ENCODE measurements at places on chromosomes 11 and 22.

DNA sequence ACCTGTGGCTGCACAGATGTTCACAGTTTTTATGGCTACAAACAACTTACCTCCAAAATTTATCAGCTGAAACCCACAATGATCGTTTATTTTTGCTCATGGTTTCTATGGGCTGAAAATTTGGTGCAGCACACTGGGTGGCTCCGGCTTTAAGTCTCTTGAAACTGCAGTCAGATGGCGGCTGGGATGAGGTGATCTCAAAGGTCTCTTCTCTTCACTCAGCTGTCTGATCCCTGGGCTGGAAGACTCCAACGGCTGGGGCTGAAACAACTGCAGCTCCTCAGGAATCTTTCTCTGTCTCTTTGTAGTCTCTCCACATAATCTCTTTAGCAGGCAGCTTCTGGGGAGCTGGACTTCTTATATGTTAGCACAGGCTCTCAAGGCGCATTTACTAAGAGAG is 117.3 kb upstream of the FAT3 start:
- no peak for DNase-seq

DNA sequence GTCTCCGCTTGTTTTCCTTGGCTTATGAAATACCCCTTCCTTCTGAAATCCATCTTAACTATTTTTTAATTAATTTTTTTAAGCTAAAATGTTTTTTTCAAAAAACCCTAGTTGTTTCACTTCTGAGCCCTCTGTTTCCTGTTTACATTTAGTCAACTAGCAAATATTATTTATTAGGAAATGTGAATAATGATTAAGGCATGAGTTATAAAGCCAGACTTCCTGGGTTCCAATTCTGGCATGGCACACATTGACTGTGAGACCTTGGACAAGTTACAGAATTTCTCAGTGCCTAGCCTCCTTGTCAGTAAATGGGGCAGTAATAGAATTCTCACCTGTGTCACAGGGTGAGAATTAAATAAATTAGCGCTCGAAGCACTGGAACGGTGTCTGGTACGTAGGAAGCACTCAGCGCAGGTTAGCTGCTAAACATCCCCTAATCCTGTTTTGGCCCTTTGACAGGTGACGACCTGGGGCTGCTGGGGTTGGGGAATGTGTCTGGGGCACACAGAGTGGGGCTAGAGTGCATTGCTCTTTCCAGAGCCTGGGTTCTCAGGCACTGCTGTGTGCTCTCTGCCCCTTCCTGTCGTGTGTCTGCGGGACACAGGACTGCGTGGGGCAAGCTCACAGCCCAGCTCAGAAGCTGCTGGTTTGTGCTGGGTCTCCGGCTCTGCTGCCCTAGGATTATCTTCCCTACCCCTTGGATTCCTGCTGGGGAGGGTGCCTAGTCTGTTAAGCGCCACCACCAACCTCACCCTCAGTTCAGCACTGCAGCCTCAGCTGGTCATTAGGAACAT is 13.1 kb downstream of the PANX1 start:
- no peak for DNase-seq

DNA sequence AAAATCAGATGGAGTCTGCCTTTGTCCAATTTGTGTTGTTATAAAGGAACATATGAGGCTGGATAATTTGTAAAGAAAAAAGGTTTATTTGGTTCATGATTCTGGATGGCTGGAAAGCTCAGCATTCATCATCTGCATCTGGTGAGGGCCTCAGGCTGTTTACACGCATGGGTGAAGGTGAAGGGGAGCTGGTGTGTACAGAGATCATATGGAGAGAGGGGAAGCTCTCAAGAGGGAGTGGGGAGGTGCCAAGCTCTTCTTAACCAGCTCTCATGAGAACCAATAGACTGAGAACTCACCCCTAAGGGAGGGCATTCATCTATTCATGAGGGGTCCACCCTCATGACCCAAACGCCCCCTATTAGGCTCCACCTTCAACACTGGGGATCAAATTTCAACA is 40.0 kb downstream of the NEU3 start:
- no peak for DNase-seq

- no peak for DNase-seq
Measured at GRCh38 chr11:14334893-14335292, 24.1 kb downstream of the RRAS2 start.

- no peak for DNase-seq
Measured at GRCh38 chr11:71397961-71398360, 50.2 kb downstream of the DHCR7 start.

GRCh38 chr11:488062-488461 is 19.0 kb downstream of the RNH1 start:
- no peak for DNase-seq

GRCh38 chr11:67605231-67606011 is 1.3 kb upstream of the NDUFV1 start:
- no peak for DNase-seq

- no peak for DNase-seq
Measured at GRCh38 chr11:34905666-34906065, 10.5 kb downstream of the APIP start.

GRCh38 chr22:43969021-43969878 is 14.0 kb downstream of the SAMM50 start:
- no peak for DNase-seq

DNA sequence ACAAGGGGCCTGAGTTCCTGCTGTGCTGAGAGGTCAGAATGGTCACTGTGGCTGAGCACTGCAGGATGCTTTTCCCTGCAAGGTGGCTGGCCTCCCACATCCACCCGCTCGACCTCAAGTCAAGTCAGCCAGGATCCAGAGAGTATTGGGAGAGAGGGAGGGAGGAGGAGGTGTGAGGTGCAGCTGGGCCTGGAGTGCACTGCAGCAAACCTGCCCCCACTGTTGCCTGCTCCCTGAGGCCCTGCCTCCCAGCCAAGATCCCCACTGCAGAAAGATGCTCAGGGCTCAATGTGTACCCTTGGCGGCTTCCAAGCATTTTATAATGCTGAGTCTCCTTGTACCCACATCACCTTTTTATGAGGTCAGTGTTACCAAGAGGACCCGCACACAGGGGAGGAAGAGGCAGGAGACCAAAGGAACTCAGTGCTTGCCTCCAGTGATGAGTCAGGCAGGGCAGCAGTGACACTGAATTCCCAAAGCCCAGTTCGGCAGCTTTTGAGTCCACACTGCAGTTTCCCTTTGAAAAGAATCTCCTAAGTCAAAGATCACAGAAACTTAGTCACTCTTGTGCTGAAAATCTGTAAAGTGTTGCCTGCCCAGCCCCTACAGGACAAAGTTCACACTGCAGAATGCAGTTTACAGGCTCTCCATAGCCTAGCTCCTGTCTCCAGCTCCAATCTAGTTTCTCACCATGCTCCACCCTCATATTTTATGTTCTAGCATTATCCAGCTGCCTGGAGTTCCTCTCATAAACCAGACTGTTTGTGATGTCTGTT is 3.1 kb downstream of the ENDOD1 start:
- DNase-seq = peak; percentile 37

- peak; percentile 26 for DNase-seq
Measured at GRCh38 chr11:28343304-28344233, 235.4 kb downstream of the METTL15 start.

GRCh38 chr11:73366265-73366610 is 10.0 kb upstream of the RELT start:
- no peak for DNase-seq

- no peak for DNase-seq
Measured at GRCh38 chr11:98536023-98536422, 484.7 kb upstream of the CNTN5 start.

DNA sequence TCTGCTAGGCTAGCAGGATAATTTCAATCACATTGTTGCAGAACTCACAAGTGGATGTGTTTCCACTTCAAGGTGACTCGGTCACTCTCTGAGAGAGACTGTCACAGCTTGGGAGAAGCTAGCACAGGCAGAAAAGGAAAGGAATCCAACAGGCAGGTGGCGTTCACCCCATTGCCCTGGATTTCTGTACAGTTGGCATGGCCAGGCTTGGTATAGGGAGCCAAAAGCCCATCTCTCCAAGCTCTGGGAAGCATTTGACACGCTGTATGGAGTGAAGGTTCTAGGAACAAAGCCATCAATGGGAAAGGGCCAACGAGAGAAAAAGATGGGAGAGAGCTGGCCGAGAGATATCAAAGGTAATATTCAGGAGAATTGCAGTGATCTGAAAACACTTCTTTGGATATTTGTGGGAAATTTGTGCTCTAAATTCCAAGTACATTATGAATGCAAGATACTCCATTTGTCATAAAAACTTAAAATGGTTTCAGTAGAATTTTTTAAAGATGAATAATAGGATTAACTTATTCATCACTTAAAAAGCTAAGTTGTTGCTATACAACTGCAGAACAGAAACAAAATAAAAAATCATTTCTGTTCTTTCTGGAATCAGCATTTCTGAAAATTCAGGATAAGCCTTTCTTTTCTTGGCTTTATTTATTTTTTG is 223.5 kb upstream of the NTM start:
- DNase-seq = no peak

DNA sequence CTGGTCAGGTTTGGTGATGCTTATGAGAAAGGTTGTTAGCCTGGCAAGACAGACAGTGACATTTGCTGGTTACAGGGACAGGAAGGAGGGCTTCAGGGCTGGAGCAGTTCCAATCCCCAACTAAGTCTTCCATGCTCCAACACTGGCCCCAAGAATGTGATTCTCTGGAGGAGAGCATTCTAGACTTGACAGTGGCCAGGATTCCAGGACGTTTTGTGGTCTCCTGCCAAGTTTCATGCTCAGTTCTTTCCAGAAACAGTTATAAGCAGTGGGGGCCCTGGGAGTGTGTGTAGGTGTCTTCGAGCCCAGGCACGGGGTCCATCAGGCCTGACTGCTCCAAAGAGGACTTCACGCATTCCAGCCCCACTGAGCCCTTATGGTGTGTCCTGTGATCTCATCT is 8.9 kb upstream of the GRK3 start:
- no peak for DNase-seq

DNA sequence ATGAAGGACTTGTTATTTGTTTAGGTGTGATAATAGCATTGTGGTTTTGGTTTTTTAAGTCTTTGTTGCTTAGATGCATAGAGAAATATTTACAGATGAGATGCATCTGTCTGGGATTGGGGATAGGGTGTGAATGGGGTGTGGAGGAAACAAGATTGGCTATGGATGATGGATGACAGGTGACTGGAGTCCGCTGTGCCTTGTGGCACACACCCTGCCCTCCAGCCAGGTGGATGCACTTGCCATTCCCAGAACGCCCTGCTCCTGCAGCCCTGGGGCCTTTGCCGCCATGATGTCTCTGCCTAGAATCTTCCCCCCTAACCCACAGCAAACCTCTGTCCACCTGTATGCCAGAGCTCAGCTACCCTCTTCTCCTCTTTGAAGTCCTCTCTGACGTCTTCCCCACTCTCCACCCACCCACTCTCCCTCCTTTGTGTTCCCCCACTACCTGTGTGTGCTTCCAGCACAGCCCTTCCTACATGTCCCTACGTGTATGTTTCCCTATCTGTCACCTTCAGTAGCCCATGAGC is 54.7 kb downstream of the WNT11 start:
- no peak for DNase-seq

DNA sequence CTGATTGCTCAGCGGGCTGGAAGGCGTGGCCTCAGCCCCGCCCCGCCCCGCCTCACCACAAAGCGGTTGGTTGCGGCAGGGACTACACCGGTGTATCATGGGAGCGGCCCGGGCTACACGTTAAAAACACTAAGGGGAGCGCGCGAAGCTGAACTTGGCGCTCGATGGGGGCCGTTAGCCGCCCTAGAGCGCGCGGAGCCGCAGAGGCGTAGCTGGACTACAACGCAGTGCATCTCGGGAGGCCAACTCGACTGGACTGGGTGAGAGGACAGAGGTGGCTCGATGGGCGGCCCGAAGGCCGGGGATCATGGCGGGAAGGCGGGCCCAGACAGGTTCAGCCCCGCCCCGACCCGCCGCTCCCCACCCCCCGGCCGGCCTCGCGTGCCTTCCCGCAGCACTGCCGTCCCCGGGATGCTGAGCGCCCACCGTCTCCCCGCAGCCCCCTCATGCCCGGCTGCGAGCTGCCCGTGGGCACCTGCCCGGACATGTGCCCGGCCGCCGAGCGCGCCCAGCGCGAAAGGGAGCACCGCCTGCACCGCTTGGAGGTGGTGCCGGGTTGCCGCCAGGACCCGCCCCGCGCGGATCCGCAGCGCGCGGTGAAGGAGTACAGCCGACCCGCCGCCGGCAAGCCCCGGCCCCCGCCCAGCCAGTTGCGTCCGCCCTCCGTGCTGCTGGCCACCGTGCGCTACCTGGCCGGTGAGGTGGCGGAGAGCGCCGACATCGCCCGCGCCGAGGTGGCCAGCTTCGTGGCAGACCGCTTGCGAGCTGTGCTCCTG is at the start of gene SAC3D1:
Gene SAC3D1, plus strand, starts transcription at position 364 of the 776 bp plus-strand sequence. Its CDS starts 83 bp downstream, at position 447.
- DNase-seq = peak; percentile 97

- no peak for DNase-seq
Measured at GRCh38 chr22:39980596-39980995, 14.2 kb upstream of the FAM83F start.

DNA sequence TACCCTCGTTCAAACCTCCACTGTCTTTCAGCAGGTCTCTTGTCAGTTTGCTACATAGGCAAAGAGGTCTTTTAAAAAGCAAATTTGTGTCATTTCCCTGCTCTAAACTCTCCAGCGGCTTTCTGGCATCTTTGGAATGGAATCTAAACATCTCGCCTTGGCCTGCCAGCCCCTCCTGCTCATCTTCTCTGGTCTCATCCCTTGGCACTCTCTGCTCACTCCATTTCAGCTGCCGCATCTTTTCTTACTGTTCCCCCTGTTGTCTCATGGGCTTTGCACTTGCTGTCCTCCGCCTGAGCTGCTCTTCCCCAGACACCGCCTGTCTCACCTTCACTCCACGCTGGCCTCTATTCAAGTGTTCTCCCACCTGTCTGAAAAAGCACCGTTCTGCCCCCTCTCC is 46.6 kb downstream of the BMAL1 start:
- DNase-seq = no peak

DNA sequence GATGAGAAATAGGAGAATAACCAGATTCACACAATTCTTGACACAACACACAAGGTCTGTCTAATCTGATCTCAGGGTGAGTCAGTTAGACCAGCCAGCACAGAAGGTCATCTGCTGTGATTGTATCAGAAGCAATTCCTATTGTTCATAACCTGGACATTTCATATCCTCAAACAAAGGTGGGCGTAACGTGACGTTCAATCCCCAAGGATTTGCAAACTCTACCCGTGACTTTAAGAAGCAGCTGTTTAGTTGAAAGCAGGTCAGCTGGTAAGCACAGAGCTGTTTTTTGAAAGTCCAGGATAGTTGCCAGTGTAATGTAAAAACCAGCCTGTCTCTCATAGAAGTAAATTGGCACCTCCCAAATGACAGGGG is 385.1 kb downstream of the DCDC1 start:
- DNase-seq = no peak

DNA sequence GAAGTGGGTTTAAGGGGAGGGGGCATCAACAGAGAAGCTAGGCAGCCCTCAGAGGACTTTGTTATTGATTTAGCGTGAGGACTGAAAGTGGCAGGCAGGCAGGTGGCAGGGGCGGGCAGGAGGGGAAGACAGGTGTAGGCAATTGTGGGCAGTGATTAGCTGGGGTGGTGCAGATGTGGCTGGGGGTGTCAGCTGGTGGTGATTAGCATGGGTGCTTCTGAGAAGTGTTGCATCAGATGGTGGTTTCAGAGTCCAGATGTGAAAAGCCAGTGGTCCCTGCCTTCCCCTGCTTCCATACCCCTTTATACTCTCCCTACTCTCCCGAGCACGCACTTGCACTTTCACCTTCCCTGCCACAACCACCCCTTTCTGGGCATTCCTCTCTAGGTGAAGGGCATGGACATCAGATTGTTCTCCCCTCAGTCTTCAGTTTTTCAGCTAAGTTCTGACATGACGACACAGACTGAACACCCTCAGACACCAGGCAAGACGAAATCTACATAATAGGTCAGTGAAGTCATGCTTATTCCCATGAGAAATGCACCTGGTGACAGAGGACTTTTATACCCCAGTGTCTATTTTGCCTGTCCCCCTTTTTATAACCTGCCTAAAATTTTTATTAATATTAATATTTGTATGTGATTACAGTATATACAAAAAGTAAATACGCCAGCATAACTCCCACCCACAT is 435.7 kb upstream of the CADM1 start:
- DNase-seq = no peak

All from RWPE1 (cell line).